GM19239 (cell line): ENCODE measurements at places on chromosomes 13 and 19.

- no peak for DNase-seq
Measured at GRCh38 chr13:75481176-75482069, 546 bp downstream of the TBC1D4 start.

GRCh38 chr13:44785401-44785800 is 203.9 kb downstream of the NUFIP1 start:
- DNase-seq, result no peak

GRCh38 chr19:10086591-10087192 is 575 bp downstream of the SHFL start:
- no peak for DNase-seq

GRCh38 chr19:51368366-51369282 is at the start of gene CLDND2:
CLDND2 (minus strand) TSS chr19:51369003; CDS start chr19:51368577, 426 bp downstream.
- no peak for DNase-seq

DNA sequence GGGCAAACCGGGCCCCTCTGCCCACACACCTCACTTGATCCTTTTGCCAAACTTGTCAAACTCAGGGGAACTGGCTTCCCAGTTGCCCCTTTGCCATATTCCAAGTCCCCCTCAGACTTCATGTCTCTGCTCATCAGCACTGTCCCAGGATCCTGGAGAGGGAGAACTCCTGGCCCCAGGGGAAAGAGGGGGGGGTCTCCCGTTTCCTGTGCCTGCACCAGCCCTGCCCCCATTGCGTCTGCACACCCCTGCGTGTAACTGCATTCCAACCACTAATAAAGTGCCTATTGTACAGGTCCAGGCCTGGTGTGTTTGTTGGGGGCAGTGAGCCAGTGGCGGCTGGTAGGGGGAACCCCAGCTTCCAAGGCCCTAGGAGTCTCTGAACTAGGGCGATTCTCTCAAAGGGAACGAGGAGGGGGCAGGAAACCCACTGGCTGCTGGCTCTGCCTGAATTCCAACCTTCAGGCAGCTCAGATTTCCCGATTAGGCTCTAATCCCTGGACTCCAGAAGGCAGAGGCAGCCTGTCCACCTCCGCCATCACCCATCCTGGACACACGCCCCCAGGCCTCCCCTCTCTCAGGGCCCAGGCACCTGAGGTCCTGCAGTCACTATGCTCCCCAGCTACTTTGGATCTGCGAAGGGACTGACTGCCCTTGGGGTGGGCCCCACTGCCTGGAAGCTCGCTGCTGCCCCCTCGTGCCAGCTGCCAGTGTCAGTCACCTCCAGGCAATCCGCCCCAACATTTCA is 9.7 kb upstream of the ILF3 start:
- DNase-seq, result peak; percentile 87

DNA sequence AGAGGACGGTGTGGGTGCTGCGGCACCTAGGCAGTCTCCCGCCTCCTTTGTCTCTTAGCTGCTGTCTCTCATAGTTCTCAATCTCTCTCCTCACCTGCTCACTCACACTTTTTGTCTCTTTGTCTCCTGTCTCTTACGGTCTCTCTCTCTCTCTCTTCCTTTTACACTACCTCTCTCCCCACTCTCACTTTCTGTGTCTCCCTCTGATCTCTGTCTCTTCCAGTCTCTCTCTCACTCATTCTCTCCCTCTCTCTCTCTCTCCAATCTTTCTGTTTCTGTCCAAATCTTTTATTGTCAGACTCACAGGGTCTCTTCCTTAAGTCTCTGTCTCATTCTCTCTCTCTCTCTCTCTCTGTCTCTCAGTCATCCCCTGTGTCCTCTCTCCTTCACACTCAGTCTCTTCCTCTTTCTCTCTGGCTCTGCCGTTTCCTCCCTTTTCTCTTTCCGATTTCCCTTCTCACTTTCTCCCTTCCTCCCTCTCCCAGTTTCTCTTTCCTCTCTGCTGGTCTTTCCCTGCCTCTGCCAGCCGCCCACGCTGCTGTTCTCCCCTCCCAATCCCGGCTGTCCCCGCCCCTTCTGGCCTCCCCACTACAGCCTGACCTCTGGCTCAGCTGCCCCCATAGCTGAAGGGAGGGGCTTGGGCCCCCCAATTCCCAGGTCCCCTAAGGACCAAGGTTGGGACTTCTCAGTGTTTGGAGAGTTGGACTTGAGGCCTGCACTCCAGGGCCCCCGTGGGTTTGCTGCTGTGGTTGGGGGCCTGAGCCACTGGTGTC is at the start of gene PLEKHA4:
PLEKHA4 (minus strand) TSS at position 504 of the 773 bp plus-strand sequence. CDS start 997 bp downstream, outside the sequence.
- no peak for DNase-seq

GRCh38 chr13:111314852-111315251 is 5.6 kb upstream of the TEX29 start:
- no peak for DNase-seq

DNA sequence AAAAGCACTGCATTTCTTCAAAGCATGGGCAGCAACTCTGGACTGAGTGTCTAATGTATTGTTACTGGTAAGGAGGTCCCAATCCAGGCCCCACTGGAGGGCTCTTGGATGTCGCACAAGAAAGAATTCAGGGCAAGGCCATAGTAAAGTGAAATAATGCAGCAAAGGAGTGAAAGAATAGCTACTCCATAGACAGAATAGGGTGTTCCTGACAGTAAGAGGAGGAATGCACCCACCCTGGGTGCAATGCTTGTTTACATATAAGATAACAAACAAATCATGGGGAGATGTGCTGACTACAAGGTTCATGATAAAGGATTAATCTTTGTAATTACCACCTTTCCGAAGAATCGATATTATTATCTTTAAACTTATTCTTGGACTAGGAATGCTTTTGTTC is 58.8 kb upstream of the ABCC4 start:
- DNase-seq, result no peak

DNA sequence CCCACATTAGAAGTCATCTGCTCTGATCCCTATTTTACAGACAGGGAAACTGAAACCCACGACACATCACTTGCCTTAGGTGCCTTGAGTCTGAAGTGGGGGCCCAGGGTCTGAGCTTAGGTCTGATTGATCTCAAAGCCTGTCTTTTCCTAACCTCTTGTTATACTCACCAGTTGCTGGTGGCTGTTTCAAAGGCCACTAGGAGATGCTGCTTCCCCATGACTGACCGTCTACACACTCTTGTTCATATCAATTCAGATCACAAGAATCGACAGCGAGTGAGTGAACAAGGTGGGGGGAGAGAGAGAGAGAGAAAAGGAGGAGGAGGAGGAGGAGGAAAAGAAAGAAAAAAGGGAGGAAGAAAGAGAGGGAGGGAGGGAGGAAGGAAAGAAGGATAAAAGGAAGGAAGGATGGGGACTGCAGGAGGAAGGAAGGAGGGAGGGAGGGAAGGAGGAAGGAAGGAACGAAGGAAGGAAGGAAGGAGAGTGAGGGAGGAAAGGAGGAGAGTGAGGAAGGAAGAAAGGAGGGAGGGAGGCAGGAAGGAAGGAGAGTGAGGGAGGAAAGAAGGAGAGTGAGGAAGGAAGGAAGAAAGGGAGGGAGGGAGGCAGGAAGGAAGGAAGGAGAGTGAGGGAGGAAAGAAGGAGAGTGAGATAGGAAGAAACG is 3.3 kb downstream of the OR10H1 start:
- no peak for DNase-seq

DNA sequence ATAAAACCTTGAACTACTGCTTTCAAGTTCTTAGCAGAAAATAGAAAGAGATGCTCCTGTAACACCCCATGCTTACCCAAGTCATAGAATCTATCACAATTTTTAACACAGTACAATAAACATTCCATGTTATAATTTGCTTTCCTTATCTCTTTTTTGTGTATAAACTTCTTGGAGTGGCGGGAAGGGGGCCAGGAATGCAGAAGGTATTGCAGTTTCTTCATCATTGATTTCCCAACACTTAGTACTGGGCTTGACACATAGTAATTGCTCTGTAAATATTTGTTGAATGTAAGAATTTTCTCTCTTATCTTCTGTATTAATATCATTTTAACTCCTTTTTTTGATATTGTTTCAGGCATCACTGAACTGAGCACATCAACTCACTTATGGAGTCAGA is 535.8 kb downstream of the KCTD12 start:
- no peak for DNase-seq
